ENCODE measurements at places on chromosomes 12 and 14.

GRCh38 chr12:82407481-82407880 lies 49.2 kb downstream of the METTL25 start:
- DNase-seq, result no peak

DNA sequence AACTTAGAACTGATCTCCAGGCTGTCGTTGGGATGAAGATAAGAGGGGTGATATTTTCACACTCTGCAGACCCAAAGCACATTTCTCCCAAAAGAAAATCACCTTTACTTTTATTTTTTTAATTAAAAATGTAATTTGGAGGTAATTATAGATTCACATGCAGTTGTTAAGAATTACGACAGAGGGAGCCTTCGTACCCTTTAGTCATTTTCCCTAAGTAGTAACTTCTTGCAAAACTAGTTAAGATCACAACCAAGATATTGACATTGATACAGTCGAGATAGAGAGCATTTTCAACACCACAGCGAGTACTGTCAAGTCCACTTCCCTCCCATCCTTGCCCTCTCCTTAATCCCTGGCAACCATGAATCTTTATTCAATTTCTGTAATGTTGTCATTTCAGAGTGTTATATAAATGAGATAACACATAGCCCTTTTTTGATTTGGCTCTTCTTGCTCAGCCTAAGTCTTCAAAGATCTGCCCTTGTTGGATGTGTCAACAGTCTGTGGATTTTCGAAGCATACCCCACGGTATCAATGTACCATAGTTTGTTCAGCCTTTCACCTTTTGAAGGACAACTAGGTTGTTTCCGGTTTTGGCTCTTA lies 39.6 kb downstream of the DNAH10 start:
- no peak for DNase-seq

DNA sequence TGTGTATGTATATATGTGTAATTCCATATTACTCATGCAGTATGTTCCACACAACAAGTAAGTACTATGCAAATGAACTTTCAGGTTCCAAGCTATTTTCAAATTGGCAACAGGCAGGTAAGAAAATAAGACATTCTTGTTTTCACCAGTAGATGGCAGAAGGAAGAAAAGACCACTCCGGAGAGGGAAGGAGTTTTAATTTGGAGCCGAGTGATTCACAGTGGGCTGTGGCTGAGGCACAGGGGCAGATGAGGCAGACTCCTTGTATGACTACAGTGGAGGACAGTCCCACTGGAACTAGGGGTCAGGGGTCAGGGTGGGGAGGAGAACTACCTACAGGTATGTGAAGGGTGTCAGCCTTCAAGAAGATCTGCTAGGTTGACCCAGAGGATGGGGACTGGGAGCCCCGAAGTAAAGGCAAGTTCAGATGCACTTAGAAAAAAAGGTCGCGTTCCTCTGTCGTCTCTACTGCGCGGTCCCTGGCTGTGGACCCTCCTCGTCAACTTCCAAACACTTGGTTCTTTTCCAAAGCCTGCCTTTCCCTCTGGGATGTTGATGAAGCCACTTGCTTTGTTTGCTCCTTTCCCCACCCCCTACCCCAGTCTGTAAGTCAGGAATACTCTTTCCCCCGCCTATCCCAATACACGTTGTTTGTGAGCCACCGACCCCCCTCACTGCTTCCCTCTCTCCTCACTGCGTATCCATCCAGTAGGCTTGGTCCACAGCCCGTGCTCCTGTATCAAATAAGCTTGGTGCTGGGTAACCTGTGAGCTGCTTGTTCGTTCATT lies 24.1 kb downstream of the DDX47 start:
- no peak for DNase-seq

- DNase-seq, result no peak
Observed at GRCh38 chr14:92323011-92323915, at the start of gene SLC24A4. Gene SLC24A4, plus strand, starts transcription at chr14:92323165. Its CDS starts 666 bp downstream, at chr14:92323831.

- no peak for DNase-seq
Observed at GRCh38 chr12:10215436-10215835, 2.8 kb downstream of the GABARAPL1 start.

All from BJ (cell line).